Aorta (tissue), 5 donors: ENCODE measurements at places on chromosomes 1 and 21.

DNA sequence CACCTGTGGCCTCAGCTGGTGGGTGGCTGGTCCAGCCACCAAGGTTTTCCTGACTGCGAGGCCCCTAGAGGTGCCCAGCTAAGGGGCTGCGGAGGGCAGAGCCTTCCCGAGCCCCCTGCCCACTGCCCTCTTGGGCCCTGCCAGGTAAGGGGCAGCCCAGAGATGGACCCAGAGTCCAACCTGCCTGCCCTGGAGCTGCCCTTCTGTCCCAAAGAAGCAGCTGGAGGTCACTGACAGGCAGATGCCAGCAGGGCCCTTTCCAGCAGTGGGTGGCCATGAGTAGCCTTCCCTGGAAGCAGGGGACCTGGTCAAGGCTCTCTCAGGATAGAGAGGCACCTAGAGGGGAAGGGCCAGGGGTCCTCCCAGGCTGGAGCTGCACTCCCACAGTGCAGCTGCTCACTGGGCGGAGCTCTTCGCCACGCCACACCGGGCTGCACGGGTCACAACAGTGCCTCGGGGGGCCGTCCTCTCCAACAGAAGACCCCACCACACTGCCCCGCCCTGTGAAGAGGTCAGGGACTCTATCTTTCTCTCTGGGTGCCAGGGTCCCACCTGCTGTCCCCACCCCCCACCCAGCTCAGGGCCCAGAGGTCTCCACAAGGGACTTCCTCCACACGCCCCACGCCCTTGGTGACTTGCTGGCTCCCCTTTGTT lies 10.9 kb upstream of the GNB1 start:
- no peak for DNase-seq

DNA sequence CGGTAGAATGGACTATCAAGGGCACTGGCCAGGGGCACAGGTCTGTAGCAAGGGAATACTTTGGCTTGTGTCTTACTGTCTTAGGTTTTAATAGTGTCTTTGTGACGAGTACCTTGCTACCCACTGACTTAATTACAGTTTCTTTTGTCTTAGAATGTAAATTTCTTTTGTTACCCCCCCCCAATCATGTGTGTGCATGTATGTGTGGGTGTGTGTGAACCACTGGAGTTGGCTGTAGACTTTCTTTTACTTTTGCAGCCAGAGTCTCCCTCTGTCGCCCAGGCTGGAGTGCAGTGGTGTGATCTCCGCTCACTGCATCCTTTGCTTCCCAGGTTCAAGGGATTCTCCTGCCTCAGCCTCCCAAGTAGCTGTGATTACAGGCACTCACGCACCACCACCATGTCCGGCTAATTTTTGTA lies 61.8 kb upstream of the CLDN14 start:
- no peak for DNase-seq

GRCh38 chr21:38753114-38753513 lies 52.6 kb upstream of the ETS2 start:
- no peak for DNase-seq

DNA sequence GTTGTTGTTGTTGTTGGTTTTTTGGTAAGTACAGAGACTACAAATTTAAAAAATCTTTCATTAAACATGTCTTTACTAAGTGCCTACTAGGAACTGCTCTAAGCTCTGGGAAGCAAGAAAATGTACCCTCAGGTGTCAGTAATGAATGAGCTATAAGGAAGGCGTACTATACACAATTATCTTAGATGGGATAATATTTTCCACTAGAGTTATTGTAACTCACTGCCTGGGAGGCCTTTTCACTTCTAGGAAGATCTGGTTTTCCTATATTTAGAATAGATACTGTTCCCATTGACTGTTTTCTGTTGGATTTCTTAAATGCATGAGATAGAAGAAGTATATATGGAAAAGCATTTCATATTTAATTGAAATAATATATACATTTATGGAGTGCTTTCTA lies 19.6 kb downstream of the CLIC4 start:
- no peak for DNase-seq

DNA sequence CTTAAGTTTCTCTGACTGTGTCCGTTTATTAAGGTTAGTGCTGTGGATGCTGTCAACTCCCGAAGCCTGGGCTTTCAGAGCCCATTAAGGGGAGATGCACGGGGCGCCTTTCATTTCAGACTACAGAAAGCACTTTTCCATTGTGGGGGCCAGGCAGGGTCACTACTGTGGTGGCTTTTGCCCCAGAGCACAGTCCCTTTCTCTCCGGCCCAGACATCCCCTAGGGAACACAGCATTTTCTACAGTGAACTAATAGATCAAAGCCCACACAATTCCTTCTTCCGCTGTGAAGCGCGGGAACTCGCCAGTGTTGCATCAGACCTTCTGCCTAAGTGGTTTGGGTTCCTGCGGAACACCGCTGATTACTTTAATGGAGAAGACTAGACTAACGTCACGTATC lies 26.8 kb upstream of the MAP1LC3C start:
- peak; percentile 21 for DNase-seq

- no peak for DNase-seq
Observed at GRCh38 chr1:33057095-33057494, 20.4 kb upstream of the AK2 start.

DNA sequence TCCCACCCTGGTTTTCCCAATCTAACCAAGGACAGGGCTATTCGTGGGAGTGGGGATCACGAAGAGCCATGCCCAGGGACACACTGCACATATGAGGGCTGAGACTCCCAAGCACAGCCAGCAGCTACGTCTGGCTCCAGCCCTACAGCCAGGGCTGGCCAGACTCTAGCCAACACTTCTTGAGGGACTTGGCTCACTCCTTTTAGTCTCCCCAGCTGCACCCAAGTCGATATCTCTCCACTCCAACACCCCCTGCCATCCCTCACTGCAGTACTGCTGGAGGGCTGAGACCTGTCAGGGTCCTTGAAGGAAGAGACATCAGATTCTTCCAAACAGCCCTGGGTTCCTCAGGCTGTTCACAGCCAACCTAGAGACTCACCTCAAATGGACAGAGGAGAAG lies 62.6 kb downstream of the CD46 start:
- peak; percentile 47 for DNase-seq

- no peak for DNase-seq
Observed at GRCh38 chr1:48229317-48229716, 6.8 kb downstream of the SLC5A9 start.

DNA sequence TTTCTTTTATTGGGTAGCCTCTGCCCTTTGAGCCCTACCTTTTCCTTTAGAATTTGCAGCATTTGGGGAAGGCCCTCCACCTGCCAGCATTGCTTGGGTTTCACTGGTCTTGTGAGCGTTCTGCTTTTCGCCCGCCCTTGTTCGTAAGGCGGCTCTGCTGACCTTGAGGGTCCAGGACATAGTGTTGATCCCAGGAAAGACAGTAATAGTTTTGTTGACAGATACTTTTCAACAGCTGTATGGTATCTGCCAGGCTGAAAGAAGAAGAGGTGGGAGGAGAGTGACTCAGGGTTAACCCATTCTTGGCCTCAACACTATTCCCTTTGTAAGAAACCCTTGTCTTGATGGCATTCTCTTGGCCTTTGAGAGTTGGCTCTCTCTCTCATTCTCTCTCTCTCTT lies 113.4 kb upstream of the SPAG17 start:
- no peak for DNase-seq

DNA sequence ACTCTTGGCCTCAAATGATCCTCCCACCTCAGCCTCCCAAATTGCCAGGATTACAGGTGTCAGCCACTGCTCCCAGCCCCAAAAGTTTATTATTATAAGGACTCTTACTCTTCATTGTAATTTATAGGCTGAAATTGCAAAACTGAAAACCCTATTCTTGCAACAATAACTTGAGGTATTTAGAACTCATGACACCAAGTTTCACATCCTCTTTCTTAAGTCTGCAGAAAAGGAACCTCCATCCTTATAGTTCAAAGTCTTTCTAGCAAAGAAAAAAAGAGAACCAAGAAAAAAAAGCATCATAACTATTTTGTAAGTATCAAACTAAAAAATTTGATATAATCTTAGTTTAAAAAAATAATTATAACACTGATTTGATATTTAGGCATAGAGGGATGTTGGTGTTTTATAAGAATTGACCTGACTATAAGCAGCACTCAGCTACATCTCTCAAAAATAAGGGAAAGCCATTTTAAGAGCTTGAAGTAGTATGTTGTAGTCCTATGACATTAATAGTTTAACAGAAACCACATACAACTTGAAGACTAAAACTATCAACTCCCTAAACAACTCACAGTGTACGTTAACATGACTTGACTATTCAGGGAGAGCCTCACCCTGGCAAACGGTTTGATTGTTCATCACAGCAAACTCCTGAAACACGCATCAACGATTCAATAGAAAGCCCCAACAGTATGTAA lies 122.4 kb downstream of the AKT3 start:
- no peak for DNase-seq
